ENCODE measurements at places on chromosomes 12 and 14.
A peak's percentile ranks its signal among the peaks of the same experiment; 100 is the strongest.

GRCh38 chr14:61281186-61281947, at the start of gene TMEM30B:
TSS of gene TMEM30B (minus strand) at chr14:61281338. CDS start at chr14:61281147, 191 bp downstream.
- DNase-seq: peak; percentile 11

- no peak for DNase-seq
Observed at GRCh38 chr12:11482955-11483354, 87.6 kb upstream of the PRB2 start.

DNA sequence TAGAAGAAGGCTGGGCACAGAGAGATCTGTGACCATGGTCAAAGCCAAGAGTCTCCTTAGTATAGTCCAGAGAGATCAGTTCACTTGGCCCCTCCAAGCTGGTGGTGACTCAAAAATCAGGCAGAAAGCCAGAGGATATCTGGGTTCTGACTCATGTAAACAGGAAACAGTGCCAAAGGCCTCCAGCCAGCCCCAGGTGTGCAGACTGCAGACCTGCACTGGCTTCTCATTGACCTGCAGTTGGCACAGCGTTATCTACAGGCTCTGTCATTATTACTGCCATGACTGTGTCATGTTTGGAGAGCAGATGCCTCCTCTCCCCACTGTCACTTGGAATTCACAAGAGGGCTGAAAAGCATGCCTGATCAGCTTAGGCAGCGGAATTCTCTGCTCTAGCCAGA, 295.7 kb upstream of the PRKD1 start:
- DNase-seq: no peak

- DNase-seq: no peak
Observed at GRCh38 chr14:67881225-67881624, 61.6 kb downstream of the RAD51B start.

- peak; percentile 18 for DNase-seq
Observed at GRCh38 chr14:69260861-69261564, 1.1 kb downstream of the GALNT16 start.

- no peak for DNase-seq
Observed at GRCh38 chr14:22598099-22598895, at the start of gene ABHD4. TSS of gene ABHD4 (plus strand) at chr14:22598300. CDS start at chr14:22598307, 7 bp downstream.

DNA sequence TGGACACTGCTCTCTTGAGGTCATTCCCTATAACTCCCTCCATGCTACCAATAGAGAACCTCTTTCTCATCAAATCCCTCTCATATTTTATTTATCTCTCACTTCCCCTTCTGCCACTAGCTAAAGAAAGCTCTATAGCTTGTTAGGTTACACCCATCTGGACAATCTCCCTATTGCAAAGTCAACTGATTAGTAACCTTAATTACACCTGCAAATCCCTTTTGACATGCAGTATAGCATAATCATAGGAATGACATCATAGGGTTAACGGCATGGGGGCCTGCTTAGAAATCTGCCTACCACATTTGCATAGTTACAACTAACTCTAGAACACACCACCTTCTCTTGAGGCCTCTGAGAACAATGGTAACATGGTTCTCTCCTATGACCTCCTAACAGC, 181.2 kb downstream of the EMP1 start:
- DNase-seq: no peak

GRCh38 chr14:54567224-54567638, 303 bp downstream of the SAMD4A start:
- DNase-seq: no peak

DNA sequence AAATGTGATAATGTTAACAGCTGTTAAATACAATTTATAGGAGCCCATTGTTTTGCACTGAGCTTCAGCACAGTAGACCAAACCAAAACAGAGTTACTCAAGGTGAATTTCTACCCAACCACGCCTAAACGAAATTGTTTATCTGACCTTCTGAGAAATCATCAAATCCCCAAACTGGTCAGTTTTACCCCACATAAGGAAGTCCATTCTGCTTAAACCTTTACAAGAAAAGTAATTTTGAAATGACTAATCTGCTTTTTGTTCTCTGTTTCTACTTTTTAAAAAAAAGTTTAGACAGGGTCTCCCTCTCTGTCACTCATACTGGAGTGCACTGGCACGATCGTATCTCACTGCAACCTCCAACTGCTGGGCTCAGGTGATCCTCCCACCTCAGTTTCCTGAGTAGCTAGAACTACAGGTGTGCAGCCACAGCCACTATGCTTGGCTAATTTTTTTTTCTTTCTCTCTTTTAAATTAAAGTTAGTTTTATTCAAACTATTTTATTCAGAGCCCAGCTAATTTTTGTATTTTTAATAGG, 1.4 kb upstream of the RNF10 start:
- DNase-seq: no peak

GRCh38 chr14:100857923-100858837, 32.3 kb downstream of the MEG3 start:
- DNase-seq: no peak

GRCh38 chr12:128820723-128821432, 2.9 kb downstream of the SLC15A4 start:
- no peak for DNase-seq

DNA sequence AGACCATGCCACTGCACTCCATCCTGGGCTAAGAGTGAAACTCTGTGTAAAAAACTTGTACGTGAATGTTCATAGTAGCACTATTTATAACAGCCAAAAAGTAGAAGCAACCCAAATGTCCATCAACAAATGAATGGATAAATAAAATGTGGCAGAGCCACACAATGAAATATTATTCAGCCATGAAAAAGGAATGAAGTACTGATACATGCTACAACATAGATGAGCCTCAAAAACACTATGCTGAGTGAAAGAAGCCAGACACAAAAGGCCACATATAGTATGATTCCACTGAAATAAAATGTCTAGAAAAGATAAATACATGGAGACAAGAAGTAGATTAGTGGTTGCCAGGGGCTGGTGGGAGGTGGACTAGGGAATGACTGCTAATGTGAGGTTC, 72.8 kb downstream of the KSR2 start:
- DNase-seq: no peak

GRCh38 chr14:100523843-100524169, 63.4 kb downstream of the BEGAIN start:
- no peak for DNase-seq

- no peak for DNase-seq
Observed at GRCh38 chr14:100275214-100275613, 31.0 kb downstream of the SLC25A29 start.

DNA sequence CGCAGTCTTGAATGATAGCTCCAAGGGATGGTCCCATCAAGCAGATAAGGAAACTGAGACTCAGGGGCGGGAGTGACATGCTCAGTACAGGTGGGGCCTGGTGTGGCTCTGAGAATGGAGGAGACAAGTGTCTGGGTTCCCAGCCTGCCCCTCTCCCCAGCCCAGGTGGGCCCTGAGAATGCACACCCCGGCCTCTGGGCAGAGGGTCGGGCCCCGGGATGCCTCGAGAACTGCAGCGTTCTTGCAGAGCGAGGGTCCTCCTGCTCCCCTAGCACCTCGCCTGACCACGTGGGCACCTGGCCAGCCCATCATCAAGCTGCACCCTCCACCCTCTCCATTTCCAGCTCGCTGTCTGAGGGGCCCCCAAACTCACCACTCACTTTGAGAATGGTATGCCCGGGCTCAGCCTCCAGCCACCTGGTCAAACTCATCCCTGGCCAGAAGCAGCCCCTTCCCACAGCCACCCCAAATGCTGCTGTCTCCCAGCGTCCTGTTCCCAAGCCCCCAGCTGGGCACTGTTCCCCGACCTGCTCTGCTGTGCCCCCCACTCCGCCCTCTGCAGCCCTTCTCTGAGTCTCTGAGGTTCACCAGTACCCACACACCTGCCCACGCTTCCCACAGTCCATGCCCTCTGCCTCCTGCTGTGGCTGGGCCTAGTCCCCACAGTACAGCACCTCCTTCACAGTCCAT, 44.3 kb downstream of the CYP46A1 start:
- DNase-seq: no peak

DNA sequence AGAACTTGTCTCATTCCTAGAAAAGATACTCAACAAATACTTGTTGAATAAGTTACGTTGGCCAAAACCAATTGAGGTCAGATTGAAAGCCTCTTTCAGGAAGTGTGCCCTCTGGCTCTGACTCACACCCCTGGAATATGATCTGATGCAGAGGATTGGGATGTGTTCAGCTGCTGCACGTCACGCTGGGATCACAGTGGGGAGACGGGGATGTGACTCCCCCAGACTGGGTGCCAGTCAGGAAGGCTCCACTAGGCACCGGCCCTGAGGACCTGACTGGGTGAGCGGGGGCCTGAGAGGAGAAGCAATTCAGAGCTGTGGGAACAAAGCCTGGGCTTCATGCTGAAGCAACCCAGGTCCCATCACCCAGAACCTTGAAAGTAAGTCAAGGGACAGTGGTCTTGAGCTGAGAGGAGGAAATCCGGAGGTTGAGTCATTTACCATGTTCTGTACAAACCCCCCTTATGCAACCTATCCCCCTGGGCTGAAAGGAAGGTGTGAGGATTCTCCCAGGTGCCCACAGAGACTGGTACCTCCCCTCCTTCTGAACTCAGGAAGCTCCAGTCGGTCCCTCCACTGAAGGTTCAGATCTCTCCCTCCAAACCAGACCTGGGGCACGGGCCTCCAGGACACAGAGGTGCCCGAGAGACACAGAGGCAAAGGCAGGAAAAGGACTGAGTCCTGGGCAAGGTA, 3.9 kb downstream of the CEBPE start:
- DNase-seq: no peak

- DNase-seq: no peak
Observed at GRCh38 chr14:24071836-24072430, 571 bp downstream of the CPNE6 start.

DNA sequence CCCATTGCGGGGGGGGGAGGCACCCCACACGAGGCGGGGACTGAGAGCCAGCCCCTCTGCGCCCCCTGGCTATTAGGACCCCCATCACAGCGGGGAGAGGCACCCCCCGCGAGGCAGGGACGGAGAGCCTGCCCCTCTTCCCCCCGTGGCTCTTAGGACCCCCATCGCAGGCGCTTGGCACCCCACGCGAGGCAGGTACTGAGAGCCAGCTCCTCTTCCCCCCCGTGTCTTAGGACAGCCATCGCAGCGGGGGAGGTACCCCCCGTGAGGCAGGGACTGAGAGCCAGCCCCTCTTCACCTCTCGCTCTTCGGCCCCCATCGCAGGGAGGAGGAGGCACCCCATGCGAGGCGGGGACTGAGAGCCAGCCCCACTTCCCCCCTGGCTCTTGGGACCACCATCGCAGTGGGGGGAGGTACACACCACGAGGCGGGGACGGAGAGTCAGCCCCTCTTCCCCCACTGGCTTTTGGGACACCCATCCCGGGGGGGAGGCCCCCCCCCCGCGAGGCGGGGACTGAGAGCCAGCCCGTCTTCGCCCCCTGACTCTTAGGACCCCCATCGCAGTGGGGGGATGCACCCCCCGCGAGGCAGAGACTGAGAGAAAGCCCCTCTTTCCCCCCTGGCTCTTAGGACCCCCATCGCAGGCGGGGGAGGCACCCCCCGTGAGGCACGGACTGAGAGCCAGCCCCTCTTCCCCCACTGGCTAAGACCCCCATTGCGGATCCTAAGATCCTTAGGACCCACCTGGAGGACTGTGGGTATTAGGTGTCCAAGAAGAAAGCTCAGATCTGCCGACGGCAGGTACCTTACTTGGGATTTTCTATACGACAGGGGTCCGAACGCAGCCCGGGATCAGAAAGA, 198.6 kb upstream of the PZP start:
- no peak for DNase-seq

DNA sequence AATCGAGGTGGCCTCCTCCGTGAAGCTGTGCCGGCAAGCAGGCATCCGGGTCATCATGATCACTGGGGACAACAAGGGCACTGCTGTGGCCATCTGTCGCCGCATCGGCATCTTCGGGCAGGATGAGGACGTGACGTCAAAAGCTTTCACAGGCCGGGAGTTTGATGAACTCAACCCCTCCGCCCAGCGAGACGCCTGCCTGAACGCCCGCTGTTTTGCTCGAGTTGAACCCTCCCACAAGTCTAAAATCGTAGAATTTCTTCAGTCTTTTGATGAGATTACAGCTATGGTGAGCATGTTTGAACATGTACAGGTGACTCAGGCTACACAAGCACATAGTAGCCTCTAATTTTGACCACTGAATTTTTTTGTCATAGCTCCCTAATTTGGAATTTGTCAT, 59.7 kb downstream of the ATP2A2 start:
- no peak for DNase-seq

GRCh38 chr14:80095623-80096022, 115.7 kb downstream of the DIO2 start:
- no peak for DNase-seq

GRCh38 chr14:36194663-36195062, 18.1 kb upstream of the PTCSC3 start:
- no peak for DNase-seq

GRCh38 chr12:71938728-71939385, at the start of gene TPH2:
TSS of gene TPH2 (plus strand) at chr12:71938845. CDS start at chr12:71938987, 142 bp downstream.
- no peak for DNase-seq

DNA sequence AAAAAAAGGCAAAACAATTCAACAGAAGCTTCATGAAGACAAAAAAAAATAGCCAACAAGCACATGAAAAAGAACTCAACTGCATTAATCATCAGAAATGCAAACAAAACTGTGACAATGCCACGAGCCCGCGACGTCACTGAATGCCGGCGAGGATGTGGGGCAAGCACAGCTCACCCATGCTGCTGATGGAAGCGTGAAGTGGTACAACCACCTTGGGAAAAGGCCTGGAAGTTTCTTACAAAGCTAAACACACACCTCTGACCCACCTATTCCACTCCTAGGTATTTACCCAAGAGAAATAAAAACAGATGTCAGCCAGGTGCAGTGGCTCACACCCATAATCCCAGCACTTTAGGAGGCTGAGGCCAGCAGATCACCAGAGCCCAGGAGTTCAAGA, 10.5 kb downstream of the BTBD6 start:
- DNase-seq: no peak

GRCh38 chr12:24903329-24904088, 45.4 kb downstream of the BCAT1 start:
- DNase-seq: no peak

DNA sequence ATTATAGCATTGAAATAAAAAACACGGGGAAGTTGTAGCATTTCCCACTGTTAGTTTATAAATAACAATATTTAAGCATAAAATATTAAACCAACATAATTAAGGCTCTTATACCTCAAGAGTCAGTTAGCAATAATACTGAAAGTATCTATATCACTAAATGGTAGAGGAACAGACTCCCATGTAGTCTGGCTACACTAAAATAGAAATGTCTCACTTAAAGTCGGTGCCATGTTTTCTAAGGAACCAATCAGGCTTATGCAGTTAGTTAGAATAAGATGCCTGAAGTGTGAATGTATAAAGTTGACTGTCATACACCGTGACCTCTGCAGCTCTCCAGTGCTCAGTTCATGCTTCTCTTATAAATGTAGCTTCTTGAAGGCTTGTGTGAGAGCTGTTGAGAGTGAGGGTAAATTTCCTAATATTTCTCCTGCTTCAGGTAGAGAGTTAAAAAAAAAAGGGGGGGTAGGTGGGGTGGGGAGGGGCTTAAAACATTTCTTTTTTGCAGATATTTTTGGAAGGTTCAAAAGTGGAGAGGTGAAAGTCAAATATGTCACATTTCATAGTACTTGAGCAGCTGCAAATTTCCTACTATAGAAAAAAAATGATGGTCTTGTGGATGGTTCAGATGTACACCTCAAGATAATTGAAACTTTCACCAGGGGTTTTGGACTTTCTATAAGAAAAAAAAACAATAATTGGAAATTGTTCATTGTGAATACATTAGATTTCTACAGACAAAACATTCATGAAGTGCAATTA, 64.5 kb downstream of the PTCSC3 start:
- DNase-seq: no peak
